ENCODE measurements at places on chromosomes 11 and 22. TPM values are rescaled to one million over a fixed set of nuclear protein-coding genes. Genes with fewer than 3 reads are reported as not detected.
A peak's percentile ranks its signal among the peaks of the same experiment; 100 is the strongest.

- H3K27me3 ChIP-seq = no peaks in the 10 kb centered on the region
- H3K27ac ChIP-seq = no peak overlapping the region
- H3K4me3 ChIP-seq = no peak overlapping the region
These were observed 35.0 kb upstream of the CACNG2 start for GRCh38 chr22:36738416-36739020.

DNA sequence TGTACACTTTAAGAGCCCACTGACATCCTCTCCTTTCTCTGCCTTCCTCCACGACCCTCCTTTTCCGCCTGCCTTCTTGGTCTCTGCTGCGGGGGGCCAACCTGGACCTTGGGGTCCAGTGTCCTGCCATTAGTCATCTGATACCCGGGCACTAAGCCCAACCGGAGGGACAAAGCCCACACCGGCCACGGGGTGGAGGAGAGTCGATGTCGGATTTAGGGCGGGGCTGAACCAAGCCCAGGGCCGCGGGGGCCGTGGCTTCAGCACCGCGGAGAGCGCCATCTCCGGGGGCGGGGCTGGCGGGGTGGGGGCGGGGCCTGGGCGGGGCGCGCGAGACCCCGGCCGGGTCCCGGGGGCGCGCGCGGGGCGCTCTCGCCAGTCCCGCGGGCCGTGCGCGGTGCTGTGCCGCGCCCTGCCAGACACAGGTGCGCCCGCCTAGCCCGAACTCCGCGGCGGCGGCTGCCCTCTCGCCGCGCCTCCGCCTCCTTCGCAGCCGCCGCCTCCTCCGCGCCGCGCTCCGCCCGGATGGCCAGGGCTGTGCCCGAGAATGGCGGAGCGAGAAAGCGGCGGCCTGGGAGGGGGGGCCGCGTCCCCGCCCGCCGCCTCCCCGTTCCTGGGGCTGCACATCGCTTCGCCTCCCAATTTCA is at the start of gene MAPK8IP1:
MAPK8IP1 (plus strand) TSS at position 378 of the 647 bp plus-strand sequence; CDS start at position 548, 170 bp downstream.
- peaks cover 11% of the 10 kb centered on the region for H3K4me1 ChIP-seq
- peak within 1 kb of the TSS; percentile 72 for H3K4me3 ChIP-seq
- H3K36me3 ChIP-seq = no peaks in the 10 kb centered on the region
- no peak within 1 kb of the TSS for H3K27ac ChIP-seq
- peak; percentile 84 for DNase-seq

- H3K4me1 ChIP-seq = no peaks in the 10 kb centered on the region
- H3K27ac ChIP-seq = no peak overlapping the region
- H3K36me3 ChIP-seq = no peaks in the 10 kb centered on the region
- no peak overlapping the region for H3K4me3 ChIP-seq
- DNase-seq = no peak
These were observed 38.1 kb downstream of the GLB1L2 start for GRCh38 chr11:134369656-134370525.

GRCh38 chr11:126444072-126444471 is 88.6 kb downstream of the ST3GAL4 start:
- no peaks in the 10 kb centered on the region for H3K27me3 ChIP-seq
- H3K27ac ChIP-seq = no peak overlapping the region

DNA sequence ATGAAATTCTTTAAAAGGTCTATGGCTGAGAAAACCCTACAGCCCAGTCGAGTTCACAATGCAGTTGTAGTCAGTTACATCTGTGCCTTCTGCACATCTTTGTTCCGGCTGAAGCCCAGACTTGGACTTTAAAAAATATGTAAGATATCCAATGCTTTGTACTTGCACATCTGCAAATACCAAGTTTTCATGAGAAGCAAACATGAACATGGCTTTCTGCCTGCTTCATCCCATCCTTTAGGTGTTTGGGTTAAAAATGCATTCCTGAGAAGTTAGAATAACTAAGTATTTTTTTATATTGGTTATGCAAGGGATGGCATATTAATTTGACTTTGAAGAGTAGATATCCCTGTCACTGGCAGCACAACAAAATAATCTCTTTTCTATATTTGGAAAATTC is 528.4 kb downstream of the METTL15 start:
- no peak for DNase-seq
- no peaks in the 10 kb centered on the region for H3K4me1 ChIP-seq
- no peaks in the 10 kb centered on the region for H3K27me3 ChIP-seq
- no peaks in the 10 kb centered on the region for H3K36me3 ChIP-seq
- no peak overlapping the region for H3K27ac ChIP-seq

DNA sequence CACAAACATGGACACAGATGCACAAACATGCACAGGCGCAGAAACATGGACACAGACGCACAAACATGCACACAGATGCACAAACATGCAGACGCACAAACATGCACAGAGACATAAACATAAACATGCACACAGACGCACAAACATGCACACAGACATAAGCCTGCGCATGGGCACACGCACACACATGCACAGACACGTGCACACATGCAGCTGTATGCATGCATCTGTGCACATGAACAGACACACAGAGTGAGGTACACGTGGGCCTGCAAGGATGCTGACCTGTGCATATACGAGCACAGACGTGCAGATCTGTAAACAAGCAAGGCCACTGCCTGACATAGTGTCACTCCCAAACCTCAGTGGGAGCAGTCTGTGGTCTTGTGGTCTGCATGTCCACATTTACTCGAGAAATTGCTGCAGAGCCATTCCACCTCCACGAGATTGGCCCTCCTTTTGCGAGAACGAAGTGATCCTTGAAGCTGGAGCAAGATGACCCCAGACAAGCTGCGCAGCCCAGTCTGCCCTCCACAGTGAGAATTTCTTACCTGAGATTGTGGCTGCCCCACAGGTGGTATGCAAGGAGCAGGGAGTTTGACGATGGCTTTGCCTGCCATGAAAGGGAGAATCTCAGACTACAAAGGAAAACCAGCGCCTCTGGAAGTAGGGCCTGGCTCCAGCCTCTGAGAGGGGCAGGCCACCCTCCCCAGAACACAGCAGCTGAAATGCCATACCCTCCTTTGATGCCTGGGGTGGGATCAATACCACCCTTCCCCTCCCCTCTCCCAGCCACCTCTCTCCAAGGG is 299.9 kb downstream of the BRD1 start:
- no peaks in the 10 kb centered on the region for H3K27me3 ChIP-seq
- H3K27ac ChIP-seq = peak overlapping the region; percentile 89
- H3K4me3 ChIP-seq = no peak overlapping the region
- peaks cover 74% of the 10 kb centered on the region for H3K4me1 ChIP-seq

- no peak overlapping the region for H3K27ac ChIP-seq
- DNase-seq = no peak
- H3K36me3 ChIP-seq = no peaks in the 10 kb centered on the region
- H3K4me1 ChIP-seq = no peaks in the 10 kb centered on the region
- H3K27me3 ChIP-seq = no peaks in the 10 kb centered on the region
These were observed 52.8 kb upstream of the APOA1 start for GRCh38 chr11:116890193-116890592.

GRCh38 chr11:119614222-119615002 is 114.6 kb downstream of the NECTIN1 start:
- no peaks in the 10 kb centered on the region for H3K27me3 ChIP-seq
- no peak for DNase-seq
- no peak overlapping the region for H3K27ac ChIP-seq
- no peak overlapping the region for H3K4me3 ChIP-seq

DNA sequence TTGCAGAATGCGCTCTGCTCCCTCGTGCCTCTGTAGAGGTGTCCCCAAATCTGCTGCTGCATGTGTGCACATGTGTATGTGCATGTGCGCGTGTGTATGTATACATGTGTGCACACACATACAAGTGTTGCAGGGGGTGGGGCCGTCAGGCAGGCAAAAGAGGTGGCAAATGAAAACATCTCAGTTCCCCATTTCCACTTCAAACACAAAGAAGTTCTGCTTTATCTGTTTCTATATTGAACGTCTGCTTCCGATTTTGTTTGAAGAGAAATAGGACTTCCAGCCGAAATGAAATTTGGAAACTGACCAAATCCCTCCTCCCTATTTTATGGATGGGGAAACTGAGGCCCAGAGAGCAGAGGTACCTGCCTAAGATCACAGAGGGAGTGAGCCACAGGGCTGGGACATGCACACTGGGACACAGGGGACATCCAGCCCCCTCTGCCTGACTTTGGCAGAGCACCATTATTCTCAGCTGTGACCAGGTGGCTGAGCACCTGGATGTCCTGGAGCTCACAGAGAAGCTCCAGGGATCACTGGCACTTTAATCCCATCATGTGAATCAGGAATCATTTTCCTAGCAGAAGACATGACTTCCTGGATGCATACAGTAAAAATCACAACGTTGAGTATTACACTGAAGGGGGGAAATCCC is 41.2 kb upstream of the ALX4 start:
- H3K27ac ChIP-seq = no peak overlapping the region
- peaks cover 7% of the 10 kb centered on the region for H3K4me1 ChIP-seq
- no peaks in the 10 kb centered on the region for H3K27me3 ChIP-seq
- H3K36me3 ChIP-seq = no peaks in the 10 kb centered on the region
- DNase-seq = peak; percentile 52
- no peak overlapping the region for H3K4me3 ChIP-seq

- peak; percentile 76 for DNase-seq
- no peak overlapping the region for H3K4me3 ChIP-seq
- no peaks in the 10 kb centered on the region for H3K4me1 ChIP-seq
- H3K27me3 ChIP-seq = no peaks in the 10 kb centered on the region
These were observed 8.7 kb downstream of the PTH start for GRCh38 chr11:13486926-13487660.

GRCh38 chr11:78061088-78061920 is 2.4 kb upstream of the THRSP start:
- DNase-seq = no peak
- H3K4me3 ChIP-seq = no peak overlapping the region
- H3K27ac ChIP-seq = no peak overlapping the region
- no peaks in the 10 kb centered on the region for H3K4me1 ChIP-seq

- H3K4me1 ChIP-seq = no peaks in the 10 kb centered on the region
- H3K27ac ChIP-seq = no peak overlapping the region
- no peak overlapping the region for H3K4me3 ChIP-seq
- H3K27me3 ChIP-seq = no peaks in the 10 kb centered on the region
These were observed 1045.3 kb downstream of the BRD1 start for GRCh38 chr22:48782326-48782725.

The DEUP1 gene
- total RNA-seq = not detected

The CHRM1 gene
- total RNA-seq = not detected

The OLFML1 gene
- total RNA-seq = not detected

The TRIM6 gene
- not detected for total RNA-seq

The CSNK1E gene
- 193 TPM for total RNA-seq
